ENCODE measurements at places on chromosomes 2 and 18.

DNA sequence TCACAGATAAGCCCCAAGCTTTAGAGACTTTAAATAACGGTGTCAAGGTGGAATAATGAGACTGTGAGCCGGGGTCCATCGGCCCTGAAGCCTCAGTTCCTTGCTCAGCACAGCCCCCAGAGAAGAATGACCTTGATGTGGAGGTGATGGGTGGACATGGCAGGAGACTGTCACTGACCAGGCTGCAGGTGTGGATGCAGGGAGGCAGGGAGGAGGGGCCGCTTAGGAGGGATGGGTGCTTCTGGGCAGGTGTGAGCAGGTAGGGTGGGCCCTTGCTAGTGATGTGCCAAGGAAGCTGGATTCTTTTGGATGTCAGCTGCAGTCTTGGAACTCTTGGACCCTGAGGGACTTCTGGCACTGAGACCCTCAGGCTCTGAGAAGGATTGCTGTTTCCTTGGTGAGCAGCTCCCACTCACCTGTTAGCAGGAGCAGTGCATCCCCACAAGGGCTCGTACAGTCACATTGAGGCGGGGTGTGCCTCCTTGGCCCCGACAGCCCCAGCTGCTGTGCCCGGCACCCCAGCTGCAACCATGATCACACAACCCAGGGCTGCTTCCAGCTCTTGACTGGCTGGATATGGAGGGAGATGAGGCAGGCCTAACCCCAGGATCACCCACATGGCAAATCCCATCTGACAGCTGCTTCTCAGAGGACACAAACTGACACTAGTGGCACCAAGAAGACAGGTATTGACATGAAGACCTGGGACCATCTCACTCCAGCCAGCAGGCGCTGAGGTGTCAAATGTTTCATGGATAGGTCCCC is 209.8 kb upstream of the HDAC4 start:
- DNase-seq, result peak; percentile 73

- DNase-seq, result no peak
Observed at GRCh38 chr18:79241755-79242154, 154.0 kb upstream of the NFATC1 start.

DNA sequence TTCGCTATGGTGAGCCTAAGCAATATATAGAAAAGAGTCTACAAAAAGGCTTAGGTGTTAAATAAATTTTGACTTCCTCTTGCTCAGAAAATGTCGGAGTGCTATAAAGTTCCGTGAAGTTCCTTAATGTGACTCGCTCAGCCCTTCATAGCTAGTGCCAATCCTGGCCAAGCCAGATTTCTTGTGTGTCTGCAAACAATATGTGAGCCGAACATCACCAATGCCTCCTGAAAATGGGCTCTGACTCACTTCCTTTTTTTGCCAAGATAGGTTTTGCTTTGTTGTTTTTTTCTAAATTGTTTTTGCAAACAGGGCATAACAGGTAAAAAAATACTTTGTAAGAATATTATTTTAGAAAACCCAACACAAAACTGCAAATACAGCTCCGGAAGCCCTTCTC is 26.1 kb downstream of the CDC42EP3 start:
- no peak for DNase-seq

DNA sequence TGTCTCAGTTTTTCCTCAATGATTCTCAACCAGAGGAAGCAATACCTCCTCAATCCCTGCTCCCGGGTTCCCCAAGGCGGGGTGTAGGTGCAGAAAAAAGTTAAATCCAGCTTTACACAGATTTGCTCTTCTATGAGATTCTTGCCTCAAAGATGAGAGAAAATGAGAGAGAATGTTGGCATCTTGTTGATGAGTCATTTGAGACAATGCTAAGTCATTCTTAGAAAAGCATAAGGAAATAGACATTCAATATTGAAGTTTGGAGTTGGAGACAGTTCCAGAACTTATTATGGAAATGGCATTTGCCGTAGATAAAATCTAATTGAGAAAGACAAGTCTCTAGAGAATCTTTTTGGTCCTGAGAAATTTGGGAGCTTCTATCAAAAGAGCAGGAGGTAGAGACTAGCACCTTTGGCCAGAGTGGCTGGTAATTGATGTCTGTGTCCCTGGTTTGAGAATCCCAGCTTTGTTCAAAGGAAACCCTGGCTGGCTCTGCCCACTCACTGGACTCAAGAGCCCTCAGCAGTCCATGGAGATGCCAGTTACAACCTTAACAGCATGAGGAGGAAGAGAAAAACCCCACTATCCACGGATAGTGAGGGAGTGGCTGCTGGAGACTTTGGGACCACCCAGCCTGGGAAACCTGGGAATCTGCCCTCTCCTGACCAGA is 181.2 kb downstream of the FAM124B start:
- DNase-seq, result no peak

Measured in osteocyte (in vitro differentiated cells).